ENCODE measurements at places on chromosomes 4 and X. TPM values are rescaled to one million over a fixed set of nuclear protein-coding genes. Genes with fewer than 3 reads are reported as not detected.

Gene CA5B
- polyA plus RNA-seq, result 3.4 TPM

Gene DGAT2L6
- not detected for polyA plus RNA-seq

Gene C4orf36
- polyA plus RNA-seq, result 2.1 TPM

Gene DMD
- 2.5 TPM for polyA plus RNA-seq

Gene ITM2A
- 23.2 TPM for polyA plus RNA-seq

Gene PF4V1
- polyA plus RNA-seq, result not detected

Gene MAGEC3
- polyA plus RNA-seq, result not detected

Gene TSPAN5
- 1.8 TPM for polyA plus RNA-seq

Gene ZNF518B
- 6.0 TPM for polyA plus RNA-seq

Gene PROM1
- 21.6 TPM for polyA plus RNA-seq

Gene NPFFR2
- polyA plus RNA-seq, result not detected

Gene CXorf65
- polyA plus RNA-seq, result not detected

Gene STARD8
- polyA plus RNA-seq, result 2.9 TPM

Gene H2BW2
- polyA plus RNA-seq, result not detected

Gene HSPA4L
- 1.5 TPM for polyA plus RNA-seq

Gene ITIH6
- polyA plus RNA-seq, result not detected

Gene SUPT20HL2
- not detected for polyA plus RNA-seq

Gene NDNF
- 1.6 TPM for polyA plus RNA-seq

Gene METTL14
- polyA plus RNA-seq, result 13.8 TPM

Gene GLRA3
- polyA plus RNA-seq, result 0.04 TPM

Gene PRPS2
- polyA plus RNA-seq, result 40.5 TPM

Gene PAGE2
- polyA plus RNA-seq, result not detected

Gene CLDN34
- polyA plus RNA-seq, result not detected

Gene PCDH7
- polyA plus RNA-seq, result 0.60 TPM

Gene BLTP1
- 24.1 TPM for polyA plus RNA-seq

Gene NLGN4X
- polyA plus RNA-seq, result 1.7 TPM

Gene TMEM271
- not detected for polyA plus RNA-seq

Gene IGSF1
- 0.15 TPM for polyA plus RNA-seq

Gene PPBP
- not detected for polyA plus RNA-seq

Gene L1CAM
- not detected for polyA plus RNA-seq

Gene FAM156A
- polyA plus RNA-seq, result 1.6 TPM

Gene ADGRG4
- not detected for polyA plus RNA-seq

Gene CSAG1
- not detected for polyA plus RNA-seq

Gene MAGEA11
- not detected for polyA plus RNA-seq

Gene ASMT
- 0.22 TPM for polyA plus RNA-seq

Gene STPG2
- polyA plus RNA-seq, result not detected

Gene TEX13B
- not detected for polyA plus RNA-seq

Gene COMMD8
- 21.9 TPM for polyA plus RNA-seq

Gene NOX1
- 54.8 TPM for polyA plus RNA-seq

Gene FATE1
- polyA plus RNA-seq, result not detected

Gene ADRA2C
- 1.2 TPM for polyA plus RNA-seq

Gene TMEM35A
- 1.8 TPM for polyA plus RNA-seq

Gene NWD2
- 2.3 TPM for polyA plus RNA-seq

Gene ZBED1
- polyA plus RNA-seq, result 24.6 TPM

Gene CSAG3
- not detected for polyA plus RNA-seq
